Activated CD8-positive, alpha-beta memory T cell treated with anti-CD3 and anti-CD28 coated beads for 1 hour (primary cell): ENCODE measurements at places on chromosomes 3 and 15.

DNA sequence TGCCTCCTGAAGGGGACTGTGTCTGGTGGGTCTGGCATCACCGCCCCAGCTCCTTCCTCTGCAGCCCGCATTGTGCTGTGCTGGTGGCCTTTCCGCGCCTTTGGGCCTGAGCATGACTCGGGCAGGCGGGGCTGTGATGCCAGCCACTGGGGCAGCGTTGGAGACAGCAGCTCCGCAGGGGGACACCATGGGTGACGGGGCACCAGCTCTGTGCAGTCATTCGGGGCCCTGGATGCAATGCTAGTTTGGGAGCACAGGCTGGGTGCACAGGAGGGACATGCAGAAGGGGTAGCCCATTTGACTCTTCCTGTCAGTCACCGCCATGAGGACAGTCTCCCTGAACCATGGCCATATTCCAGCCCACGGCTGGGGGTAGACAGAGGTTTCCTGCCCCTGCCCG is 83.8 kb upstream of the SNRPA1 start:
- DNase-seq = no peak

DNA sequence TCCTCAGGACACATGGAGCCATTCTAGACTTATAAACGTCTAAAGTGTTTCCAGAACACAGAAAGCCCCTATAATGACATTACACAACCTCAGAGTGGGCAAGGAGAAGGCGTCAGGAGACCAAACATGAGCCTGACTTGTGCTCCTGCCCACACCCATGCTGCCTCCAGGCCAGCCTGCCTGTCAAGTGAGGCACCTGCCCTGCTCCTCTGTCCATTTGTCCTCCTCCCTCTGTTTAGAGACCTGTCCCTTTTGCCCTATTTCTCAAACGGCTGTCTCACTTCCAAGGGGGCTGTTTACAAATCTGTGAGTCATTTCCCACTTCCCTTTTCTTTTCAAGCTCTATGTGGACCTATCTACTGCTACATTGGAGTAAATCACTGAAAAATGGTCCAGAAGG is 21.0 kb downstream of the ZDHHC3 start:
- no peak for DNase-seq

DNA sequence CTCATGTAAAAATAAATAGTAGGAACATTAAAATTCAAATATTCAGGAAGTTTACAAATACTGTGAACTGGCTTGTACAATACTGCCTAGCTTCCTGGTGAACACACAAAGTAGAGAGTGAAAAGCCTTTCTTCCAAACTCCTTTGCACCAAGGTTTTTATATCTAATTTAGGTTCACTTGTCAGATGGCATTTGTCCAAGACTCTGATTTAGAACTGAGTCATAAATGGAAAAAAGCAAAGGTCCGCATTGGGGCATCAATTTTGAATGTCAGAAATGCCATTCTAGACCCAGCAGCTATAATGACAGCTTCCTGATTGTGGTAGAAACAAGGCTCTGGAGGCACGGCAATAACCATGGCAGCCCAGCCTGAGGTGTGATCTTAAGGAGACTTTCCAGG is 160.7 kb downstream of the PDE8A start:
- DNase-seq = no peak

- DNase-seq = no peak
Observed at GRCh38 chr3:126337980-126338651, 19.1 kb downstream of the KLF15 start.

- DNase-seq = no peak
Observed at GRCh38 chr15:92473756-92474155, 80.1 kb downstream of the ST8SIA2 start.

GRCh38 chr3:7692866-7693265 is 808.8 kb upstream of the LMCD1 start:
- DNase-seq = no peak

GRCh38 chr15:59447367-59447766 is 9.4 kb downstream of the FAM81A start:
- no peak for DNase-seq

- DNase-seq = no peak
Observed at GRCh38 chr15:32993285-32993684, 201.2 kb downstream of the FMN1 start.

GRCh38 chr3:127732303-127732702 is 59.6 kb downstream of the ABTB1 start:
- DNase-seq = no peak

DNA sequence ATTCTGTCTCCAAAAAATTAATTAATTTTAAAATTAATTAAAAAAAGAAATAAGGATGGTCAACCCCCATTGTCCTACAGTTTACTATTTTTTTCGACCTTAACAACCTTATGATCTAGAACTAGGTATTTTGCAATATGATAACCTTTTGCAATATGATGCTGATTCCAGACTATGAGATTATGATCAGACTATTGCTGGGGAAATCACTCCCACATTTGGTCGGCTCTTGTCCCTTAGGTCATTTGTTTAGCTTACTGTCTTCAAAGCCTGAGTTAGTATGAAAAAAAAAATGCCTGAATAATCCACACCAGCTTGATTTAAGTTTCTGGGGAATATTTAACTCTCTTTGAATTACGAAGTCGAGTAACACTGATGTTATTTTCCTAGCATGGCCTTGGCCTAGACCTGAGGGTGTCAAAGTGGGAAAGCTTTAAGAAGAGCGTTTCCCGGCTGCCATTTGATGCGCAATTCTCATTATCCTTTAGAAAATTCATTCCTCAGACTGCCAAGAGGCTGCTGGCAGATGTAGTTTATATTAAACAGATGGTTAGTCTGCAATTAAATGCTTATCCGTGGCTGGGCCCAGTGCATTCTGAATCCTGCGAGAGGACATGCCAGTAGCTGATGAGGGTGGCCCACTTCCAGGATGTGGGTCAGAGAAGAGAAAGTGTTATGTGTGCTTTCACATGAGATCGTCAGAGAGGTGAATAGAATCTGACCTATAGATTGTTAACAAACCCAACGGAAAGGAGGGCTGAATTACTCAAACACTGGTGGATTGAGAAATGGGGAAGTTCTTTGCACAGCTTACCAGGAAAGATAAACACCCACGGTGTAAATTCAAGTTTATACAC is 496.0 kb upstream of the THBS1 start:
- no peak for DNase-seq

DNA sequence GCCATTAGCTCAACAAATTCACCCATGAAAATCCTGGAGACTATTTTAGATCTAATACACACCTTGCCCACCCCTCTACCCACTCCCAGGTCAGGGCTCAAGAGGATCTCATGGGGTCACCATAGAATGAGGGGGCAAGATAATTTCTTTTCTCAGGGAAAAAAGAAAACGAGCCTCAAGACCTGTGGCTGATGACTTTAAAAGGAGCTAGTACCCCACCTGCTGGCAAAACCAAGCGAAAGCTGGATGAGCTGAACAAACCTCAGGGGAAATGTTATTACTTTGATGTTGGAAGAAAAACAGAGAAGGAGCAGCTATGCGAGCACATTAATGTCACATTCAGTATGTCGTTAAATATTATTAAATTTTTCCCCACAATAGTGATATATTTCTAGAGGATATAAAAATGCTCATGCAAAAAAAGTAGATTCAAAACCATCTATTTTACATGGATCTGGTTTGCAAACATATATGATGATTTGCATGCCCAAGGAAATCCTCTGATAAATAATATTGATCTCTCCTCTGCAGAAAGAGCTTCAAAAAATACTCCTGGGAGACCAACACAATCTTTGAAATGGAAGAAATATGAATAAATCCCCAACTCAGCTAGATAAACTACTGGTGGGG is 37.7 kb downstream of the PLD1 start:
- DNase-seq = peak; percentile 16

- DNase-seq = no peak
Observed at GRCh38 chr15:47762621-47763020, 45.3 kb downstream of the SEMA6D start.

DNA sequence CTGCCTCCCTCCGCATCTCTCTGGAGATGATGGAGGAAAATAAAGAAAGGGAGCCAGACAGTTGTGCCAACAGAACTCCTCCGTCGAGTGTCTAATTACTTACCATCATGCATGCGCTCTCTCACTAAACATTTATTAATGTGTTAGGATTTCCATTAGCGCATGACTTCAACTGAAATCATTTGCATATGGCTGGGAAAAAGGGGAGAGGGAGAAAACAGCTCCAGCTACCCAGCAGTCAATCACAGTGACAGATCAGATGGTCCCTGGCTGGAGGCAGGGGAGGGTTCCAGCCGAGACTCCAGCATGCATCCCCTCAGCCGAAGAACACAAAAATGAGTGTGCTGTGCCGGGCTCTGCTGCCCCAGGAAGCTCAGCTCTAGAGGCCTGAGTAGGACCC is 6.8 kb upstream of the RHO start:
- no peak for DNase-seq
